ENCODE measurements at places on chromosomes 11 and 22.

- no peak for DNase-seq
These were observed 18.2 kb downstream of the UBASH3B start for GRCh38 chr11:122673701-122674100.

GRCh38 chr11:15816260-15816871 lies 540.0 kb downstream of the SOX6 start:
- no peak for DNase-seq

- no peak for DNase-seq
These were observed 120.1 kb upstream of the SLC5A12 start for GRCh38 chr11:26841818-26842473.

DNA sequence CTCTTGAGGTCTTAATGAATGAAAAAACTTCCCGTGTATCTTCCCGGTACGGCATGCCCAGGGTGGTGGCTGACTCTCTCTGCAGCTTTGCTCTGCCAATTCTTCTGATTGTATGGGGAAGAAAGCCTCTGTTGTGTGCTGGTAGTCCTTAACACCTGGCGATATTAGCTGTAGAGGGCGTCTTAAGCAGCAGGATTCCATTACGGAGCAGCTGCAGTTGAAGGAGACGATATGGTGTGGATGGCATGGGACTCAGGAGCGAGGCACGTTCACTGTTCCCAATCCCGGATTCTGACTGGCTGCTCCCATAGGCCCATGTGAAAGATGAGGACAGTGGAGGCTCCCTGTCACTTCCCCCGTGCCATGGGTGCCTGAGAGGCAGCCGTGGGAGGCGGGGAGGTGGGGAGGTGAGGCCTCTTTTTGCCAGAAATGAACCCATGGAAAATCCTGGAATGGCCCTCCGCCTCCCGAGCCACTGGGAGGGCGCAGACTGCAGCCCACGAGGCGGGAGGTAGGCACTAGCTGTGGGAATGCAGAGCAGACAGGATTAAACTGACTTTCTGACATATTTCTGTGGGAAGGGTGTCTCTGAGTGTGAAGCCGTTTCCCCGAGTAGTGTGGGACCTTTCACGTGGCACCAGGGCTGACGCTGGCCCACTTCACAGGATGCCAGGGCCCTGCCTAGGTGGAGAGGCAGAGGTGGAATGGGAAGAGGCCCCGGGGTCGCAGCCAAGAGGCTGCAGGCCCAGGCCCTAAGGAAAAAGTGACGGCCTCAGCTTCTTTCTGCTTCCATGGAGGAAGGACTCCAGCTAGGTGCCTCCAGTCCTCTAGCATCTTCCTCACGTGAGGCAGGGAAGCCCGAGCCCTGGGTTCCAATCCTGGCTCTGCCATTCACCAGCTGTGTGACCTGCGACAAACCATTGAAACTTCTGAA lies 121.4 kb upstream of the CD82 start:
- no peak for DNase-seq

DNA sequence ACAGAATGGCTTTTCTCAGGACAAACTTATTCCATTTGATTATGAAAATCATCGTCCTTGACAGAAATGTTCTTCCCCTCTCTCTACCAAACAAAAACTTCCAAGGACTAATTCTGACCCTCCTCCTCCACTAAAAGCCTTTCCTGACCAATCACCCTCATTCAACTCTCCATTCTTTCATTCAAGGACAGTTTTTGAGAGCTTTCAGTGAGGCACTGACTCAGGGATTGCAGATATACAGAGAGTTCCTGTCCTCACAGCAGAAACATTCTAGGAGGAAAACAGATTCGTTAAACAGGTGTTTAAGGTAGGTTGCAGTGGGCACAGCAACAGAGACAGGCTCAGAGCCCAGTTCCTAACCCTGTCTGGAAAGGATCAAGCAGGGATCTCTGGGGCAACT lies 41.5 kb downstream of the OR4D9 start:
- no peak for DNase-seq

DNA sequence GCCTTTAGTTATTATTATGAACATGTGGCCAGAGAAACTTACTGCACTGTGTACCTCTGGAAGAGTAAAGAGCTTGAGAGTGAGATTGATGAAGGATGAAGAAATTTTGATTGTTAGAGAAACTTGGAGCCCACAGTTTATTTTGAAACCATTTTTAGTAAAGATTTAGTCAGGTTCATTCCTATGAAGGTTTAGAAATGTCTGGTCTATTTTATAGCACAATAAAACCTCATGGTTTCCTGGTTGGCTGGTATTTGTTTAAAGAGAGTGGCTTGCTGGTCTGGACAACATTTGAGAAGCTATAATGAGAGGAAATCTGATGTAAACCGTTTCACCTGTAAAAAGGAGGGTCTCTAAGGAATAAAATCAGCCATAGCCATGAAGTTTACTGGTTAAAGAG lies 8.8 kb upstream of the PDE3B start:
- no peak for DNase-seq

GRCh38 chr22:27621486-27622070 lies 180.0 kb downstream of the MN1 start:
- DNase-seq: no peak

DNA sequence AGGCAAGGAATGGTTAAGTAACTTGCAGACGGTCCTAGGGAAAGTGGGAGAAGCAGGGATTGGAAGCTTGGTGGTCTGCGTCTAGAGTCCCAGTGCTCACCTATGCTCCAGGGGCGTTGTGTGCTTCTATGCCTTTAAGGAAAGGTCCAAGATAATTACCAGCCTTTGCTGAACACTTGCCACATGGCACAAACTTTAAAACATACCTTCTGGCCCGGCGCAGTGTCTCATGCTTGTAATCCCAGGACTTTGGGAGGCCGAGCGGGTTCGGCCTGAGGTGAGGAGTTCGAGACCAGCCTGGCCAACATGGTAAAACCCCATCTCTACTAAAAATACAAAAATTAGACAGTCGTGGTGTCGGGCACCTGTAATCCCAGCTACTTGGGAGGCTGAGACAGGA lies 2.3 kb downstream of the POLDIP3 start:
- no peak for DNase-seq

DNA sequence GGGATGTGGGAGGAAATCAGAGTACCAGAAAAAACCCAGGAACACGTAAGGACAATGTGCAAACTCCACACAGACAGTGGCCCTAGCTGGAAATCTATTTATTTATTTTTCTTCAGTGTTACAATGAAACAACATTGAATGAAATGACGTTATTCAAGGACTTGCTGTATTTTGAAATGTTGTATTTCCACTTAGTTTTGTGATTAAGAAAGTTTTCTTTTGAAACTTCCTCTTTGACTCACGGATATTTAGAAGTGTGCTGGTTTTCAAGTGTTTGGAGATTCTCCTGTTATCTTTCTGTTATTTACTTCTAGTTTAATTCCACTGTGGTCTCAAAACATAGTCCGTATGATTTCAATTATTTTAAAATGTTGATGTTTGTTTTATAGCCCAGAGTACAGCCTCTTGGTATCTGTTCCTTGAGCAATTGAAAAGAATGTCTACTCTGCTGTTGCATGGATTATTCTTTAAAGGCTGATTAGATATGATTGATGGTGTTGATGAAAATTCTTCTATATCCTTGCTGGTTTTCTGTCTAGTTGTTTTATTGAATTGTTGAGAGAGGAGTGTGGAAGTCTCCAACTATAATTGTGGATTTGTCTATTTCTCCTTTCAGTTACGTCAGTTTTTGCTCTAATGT lies 141.0 kb downstream of the ARHGAP20 start:
- no peak for DNase-seq

DNA sequence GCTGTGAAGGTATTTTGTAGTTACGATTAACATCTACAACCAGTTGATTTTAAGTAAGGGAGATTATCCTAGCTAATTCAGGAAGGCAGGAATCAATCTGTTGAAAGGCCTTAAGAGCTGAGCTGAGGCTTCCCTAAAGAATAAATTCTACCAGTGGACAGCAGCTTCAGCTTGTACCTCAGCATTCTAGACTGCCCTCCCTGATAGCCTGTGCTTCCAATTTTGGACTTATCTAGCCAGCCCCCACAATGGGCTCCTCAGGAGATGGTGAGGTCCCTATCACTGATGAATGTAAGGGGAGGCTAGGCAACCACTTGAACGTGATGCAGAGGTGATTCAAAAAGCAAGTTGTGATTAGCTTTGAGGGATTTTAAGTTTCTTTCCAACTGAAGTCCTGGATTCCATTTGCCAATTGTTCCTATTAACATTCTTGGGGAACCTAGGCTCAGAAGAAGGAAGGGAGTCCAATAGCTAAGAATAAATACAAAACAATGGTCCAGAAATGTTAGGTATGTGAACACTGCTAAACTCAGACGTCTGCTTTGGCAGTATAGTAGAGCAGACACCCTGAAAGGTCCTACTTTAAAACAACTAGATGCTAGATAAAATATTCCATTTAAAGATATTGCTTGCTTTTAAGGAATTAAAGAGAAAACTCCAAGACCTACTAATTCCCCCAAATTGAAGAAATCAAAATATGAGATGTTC lies 404.3 kb upstream of the TENM4 start:
- no peak for DNase-seq

- no peak for DNase-seq
These were observed 3.9 kb upstream of the BIRC3 start for GRCh38 chr11:102313238-102313940.

GRCh38 chr11:2143799-2144543 lies 4.8 kb upstream of the IGF2 start:
- DNase-seq: no peak

- no peak for DNase-seq
These were observed 259.5 kb downstream of the CADM1 start for GRCh38 chr11:115244758-115245157.
